ENCODE measurements at places on chromosomes 11 and 22. TPM values are rescaled to one million over a fixed set of nuclear protein-coding genes. Genes with fewer than 3 reads are reported as not detected.

The ARHGAP32 gene
- 42.0 TPM for total RNA-seq

GRCh38 chr11:128226106-128226716 lies 361.1 kb downstream of the ETS1 start:
- H3K27me3 ChIP-seq = no peaks in the 10 kb centered on the region
- H3K4me1 ChIP-seq = no peaks in the 10 kb centered on the region
- no peak overlapping the region for H3K4me3 ChIP-seq
- H3K27ac ChIP-seq = no peak overlapping the region
- no peak for DNase-seq
- H3K36me3 ChIP-seq = no peaks in the 10 kb centered on the region

GRCh38 chr11:125378571-125378970 lies 117.5 kb downstream of the FEZ1 start:
- no peak overlapping the region for H3K4me3 ChIP-seq
- H3K4me1 ChIP-seq = peaks cover 16% of the 10 kb centered on the region
- no peak overlapping the region for H3K27ac ChIP-seq
- H3K27me3 ChIP-seq = no peaks in the 10 kb centered on the region

The FAT3 gene
- 9.6 TPM for total RNA-seq

The CDHR5 gene
- total RNA-seq = not detected

Measured in vagina (tissue), 2 donors.